ENCODE measurements at places on chromosomes 3 and 15.

DNA sequence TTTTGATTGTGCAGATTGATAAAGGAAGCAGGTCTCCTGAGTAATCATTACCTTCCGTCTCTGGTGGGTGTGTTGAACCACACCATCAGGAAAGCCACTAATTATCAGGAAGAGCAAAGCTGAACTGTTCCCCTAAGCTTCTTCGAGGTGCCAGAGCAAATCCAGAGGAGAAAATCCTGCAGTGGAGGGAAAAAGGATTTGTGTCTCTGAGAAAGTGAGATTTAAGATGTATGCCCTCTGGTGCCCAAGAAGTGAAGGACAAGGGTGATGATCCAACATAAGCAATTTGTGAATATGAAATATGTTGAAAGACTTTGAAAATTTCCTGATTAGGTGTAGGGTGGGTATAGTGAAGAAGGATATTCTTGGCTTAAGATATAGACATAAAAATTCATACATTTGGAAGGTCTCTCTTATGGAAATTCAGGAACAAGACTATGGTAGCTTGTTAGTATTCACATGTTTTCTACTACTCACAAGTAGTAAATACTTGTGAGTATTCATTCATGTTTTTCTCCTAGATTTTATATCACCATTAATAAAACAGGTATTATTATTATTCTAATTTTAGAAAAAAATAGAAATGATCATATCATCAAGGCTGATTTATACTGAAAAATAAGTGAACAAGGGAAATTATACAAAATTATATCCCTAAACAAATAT lies 34.8 kb downstream of the COMMD2 start:
- DNase-seq: peak; percentile 16

DNA sequence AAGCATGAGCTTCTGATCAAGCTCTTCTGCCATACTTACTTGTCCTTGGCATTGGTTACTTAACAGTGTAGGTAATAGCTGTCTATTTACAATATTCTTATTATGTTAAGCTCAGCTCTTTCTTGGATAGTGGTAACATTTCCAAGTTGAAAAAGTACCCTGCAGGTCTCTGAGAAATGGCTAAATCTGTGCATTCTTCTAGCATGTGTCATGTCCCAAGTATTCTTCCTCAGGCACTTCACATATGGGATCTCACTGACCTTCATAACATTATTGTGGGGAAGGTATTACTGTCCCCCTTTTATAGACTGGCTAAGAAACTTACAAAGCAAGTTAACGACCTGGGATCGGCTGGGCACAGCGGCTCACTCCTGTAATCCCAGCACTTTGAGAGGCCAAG lies 236.1 kb downstream of the RORA start:
- no peak for DNase-seq

DNA sequence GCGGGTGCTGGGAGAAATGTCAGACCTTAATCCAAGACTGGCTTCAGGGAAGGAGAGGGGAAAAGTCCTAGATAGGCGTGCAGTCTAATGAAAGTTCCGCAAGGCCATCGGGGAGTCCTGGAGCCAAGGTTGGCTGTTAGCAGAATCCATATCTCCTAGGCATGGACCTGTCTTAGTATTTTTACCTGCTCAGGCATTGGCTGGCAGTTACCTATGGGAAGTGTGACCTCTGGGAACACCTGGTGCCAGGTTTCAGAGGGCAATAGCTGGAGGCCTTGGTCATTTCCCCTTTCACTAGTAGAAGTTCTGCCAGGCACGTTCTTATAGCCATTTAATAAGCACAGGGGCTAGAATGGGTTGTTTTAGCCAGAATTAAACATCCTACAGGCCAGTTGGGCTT lies 330.8 kb upstream of the SEMA6D start:
- DNase-seq: no peak

- DNase-seq: no peak
Observed at GRCh38 chr3:165206454-165207266, 10.5 kb upstream of the SLITRK3 start.

DNA sequence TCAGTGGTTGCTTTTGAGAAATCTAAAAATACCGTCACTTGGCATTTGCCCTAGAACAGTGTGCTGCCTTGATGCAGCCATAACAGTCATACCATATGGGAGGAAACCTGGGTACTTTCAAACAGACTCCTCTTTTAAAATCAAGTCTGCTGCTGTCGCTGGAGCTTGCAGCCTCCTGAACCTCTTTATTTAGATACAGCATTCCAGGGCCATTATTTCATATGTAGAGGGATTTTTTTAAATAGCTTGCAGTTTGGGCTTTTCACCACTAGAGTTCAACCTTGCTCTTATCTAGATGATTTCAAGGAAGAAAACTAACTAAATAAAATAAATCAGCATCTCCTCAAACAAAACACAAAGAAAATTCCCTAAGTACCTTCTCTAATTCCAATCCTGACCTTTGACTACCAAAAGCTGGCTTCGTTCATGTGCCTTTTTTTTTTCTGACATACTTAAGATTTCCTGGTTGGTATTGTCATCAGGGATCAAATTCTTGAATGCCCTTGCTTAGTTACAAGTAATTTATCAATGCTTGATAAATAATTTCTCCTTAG lies 111.6 kb downstream of the KBTBD8 start:
- DNase-seq: no peak

- DNase-seq: no peak
Observed at GRCh38 chr3:3927965-3928364, 128.7 kb downstream of the LRRN1 start.

- DNase-seq: no peak
Observed at GRCh38 chr15:100120111-100120510, 221.7 kb downstream of the ADAMTS17 start.

DNA sequence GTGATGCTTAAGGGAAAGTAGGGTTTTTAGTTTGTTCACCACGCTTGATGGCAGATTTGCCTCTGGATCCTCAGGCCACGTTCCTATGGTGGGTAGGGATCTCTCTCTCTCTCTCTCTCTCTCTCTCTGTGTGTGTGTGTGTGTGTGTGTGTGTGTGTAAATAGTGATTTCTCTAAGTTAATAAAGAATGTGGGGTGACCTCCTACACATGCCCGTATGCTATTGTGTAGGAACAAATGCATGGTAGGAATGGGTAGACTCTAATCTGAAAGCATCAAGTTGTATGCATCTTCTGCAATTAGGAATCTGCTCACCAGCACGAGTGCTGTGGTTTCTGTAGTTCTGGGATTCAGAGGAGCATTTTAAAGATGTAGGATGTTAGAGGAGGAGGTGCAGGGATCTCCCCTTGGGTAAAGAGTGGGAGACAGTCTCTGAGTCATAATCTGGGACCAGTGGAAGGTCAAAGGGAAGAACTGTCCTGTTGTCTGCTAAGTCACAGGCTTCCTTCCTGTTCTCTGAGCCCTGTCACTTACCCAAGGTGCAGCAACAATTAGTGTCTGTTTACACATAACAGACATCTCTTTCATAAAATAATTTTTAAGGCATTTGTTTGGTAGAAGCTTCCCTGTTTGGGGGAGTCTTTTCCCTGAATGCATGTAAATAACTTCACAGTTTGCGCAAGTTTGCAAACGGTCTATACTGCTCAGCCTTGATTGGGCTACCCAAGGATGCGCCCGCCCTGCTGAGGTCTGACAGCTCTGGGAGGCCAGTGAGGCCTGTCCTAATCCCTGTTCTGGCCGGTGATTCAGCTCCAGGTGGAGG lies 139.8 kb downstream of the IGF1R start:
- DNase-seq: no peak

DNA sequence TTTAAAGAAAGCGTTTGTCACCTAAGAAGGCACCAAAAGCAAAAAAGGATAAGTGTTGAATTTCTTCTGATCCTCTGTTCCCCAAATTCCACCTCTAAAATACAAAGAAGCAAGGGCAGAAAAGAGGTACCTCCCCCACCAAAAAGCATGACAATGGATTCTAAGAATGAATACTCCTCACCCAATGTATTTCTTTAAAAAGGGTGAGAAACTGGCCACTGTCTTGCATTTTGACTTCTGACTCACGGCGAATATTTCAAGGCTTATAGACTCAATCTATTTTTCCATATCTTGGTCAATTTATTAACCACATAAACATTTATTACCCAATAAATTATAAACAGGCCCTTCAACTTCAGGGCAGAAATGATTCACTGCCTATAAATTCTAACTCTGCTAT lies 131.1 kb downstream of the NR1I2 start:
- no peak for DNase-seq

DNA sequence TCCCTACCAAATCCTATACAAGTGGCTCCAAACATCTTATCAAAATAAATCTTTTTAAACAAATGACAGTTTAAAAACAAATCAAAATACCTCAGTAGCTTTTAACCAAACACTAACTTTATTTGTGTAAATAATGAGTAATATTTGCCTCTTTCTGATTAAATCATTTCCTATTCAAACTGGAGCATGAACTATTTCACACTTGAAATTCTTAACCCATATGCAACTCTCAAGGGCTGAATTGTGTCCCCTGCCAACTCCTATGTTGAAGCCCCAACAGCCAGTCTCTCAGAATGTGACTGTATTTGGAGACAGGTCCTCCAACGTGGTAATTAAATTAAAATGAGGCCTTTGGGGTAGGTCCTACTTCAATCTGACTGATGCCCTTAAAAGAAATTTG lies 55.9 kb upstream of the MCTP2 start:
- DNase-seq: no peak

DNA sequence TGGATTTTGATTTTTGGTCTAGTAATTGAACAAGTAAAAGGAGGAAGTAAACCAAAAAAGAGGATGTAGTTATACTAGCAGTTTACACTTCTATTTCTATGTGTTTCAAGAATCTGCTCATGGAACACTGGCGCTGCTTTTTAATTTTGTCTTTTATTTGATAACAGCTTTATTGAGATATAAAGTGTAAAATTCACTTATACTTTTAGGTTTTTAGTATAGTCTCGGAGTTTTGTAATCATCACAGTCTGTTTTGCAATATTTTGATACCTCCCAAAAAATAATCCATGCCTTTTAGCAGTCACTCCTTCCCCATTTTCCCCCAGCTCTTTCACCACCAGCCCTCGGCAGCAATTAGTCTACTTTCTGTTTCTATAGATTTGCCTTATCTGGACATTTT lies 18.0 kb downstream of the UBE2E2 start:
- no peak for DNase-seq

- no peak for DNase-seq
Observed at GRCh38 chr15:45612790-45613415, 21.9 kb upstream of the SQOR start.

DNA sequence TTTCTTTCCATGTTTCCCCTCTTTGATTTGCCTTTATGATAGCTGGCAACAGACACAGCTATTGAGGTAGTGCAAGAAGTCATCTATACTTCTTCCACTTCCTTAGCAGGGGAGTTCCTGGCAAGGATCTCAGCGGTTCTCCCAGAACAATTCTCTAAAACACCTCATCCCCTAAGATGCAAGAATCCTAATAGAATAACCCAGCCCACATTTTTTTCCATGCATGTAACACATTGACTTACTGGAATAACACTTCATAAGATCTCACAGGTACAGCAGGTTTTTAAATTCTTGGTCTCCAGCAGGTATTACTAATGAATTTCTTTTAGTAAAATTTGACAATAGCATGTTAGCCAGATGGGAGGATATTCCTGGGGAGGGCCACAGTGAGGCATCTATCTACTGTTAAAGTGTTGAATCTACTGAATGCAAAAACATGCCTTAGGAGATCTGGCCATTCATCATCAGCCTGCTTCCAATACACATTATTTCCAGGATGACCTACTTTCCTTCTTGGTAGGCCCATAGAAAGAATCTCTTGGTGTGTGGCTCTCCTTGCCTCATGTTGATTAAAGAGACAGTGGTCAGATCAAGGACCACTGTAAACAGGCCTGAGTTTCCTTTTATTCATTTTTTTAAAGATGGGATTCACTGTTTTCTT lies 78.5 kb downstream of the RAD18 start:
- no peak for DNase-seq

GRCh38 chr3:176994891-176995781 lies 202.1 kb downstream of the TBL1XR1 start:
- DNase-seq: no peak

- no peak for DNase-seq
Observed at GRCh38 chr3:112644453-112644852, 3.5 kb upstream of the CCDC80 start.

Data from NCI-H1436 treated with DMSO at 0.1 percent for 48 hours (cell line).